ENCODE measurements at places on chromosomes 6 and 20.

DNA sequence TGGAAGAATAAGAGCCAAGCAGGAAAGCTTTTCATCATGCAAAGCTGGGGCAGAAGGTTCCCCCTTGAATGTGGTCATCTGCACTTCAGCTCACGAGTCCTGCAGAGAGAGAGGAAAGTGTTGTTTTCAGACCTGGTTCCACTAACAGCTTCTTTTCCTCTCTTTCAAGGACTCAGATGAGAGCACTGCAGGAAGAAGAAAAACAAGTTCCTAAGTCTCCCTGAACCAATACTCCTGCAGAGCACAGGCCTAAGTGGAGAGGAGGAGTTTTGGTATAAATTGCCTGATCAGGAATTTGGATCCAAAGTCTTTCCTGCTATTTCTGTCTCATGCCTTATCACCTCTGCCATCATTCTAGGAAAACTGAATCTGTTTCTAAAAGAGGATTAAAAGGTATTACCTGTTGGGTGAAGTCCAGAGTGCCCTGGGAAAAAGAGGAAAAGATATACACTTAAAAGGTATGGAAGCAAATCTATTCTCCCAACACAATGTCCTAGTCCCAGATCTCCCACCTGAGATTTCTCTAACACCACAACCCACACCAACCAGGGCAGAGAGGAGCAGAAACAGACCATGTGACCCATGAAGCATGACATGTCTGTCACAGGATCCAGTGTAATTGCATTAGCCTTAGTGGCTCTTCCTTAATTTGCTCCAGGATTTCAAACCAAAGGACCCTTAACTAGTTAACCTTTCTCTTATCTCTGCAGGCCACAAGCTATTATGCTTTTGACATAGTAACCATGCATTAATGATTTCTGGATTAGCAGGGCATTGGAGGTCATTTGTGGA, 12.2 kb downstream of the HLA-DRB5 start:
- DNase-seq, result no peak

- no peak for DNase-seq
Observed at GRCh38 chr20:49009899-49010631, 36.0 kb upstream of the CSE1L start.

GRCh38 chr6:25488156-25488555, 163.9 kb upstream of the SCGN start:
- DNase-seq, result no peak

- DNase-seq, result no peak
Observed at GRCh38 chr6:10791673-10792072, 44.1 kb downstream of the TMEM14B start.

- no peak for DNase-seq
Observed at GRCh38 chr20:15658295-15658694, 915.0 kb downstream of the KIF16B start.

- DNase-seq, result peak; percentile 37
Observed at GRCh38 chr6:154276810-154277628, 79.6 kb downstream of the IPCEF1 start.

All from fibroblast of the conjunctiva (primary cell).